ENCODE measurements at places on chromosomes 4 and X. TPM values are rescaled to one million over a fixed set of nuclear protein-coding genes. Genes with fewer than 3 reads are reported as not detected.

DNA sequence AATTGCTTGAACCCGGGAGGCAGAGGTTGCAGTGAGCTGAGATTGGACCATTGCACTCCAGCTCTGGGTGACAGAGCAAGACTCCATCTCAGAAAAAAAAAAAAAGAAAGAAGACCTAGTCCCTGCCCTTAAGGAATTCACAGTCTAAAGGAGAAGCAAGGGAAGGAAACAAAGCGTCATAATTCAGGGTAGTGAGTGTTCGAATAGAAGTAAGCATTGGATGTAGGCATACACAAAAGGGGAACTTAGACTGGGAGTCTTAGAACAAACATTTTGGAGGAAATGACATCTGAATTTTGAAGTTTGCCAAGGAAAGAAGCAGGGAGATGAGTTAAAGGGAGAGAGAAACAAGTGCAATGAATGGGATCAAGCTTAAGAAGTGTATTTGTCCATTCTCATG, 32.4 kb downstream of the PPM1K start:
- H3K4me1 ChIP-seq = no peaks in the 10 kb centered on the region
- no peaks in the 10 kb centered on the region for H3K36me3 ChIP-seq
- H3K4me3 ChIP-seq = no peak overlapping the region
- no peaks in the 10 kb centered on the region for H3K27me3 ChIP-seq
- DNase-seq = no peak

GRCh38 chrX:125003746-125004446, 315.8 kb upstream of the TEX13C start:
- H3K36me3 ChIP-seq = no peaks in the 10 kb centered on the region
- no peaks in the 10 kb centered on the region for H3K4me1 ChIP-seq
- no peak overlapping the region for H3K27ac ChIP-seq
- no peaks in the 10 kb centered on the region for H3K27me3 ChIP-seq
- H3K4me3 ChIP-seq = no peak overlapping the region

GRCh38 chr4:123578276-123579029, 181.9 kb downstream of the SPRY1 start:
- H3K4me1 ChIP-seq = no peaks in the 10 kb centered on the region
- no peak overlapping the region for H3K4me3 ChIP-seq
- no peaks in the 10 kb centered on the region for H3K27me3 ChIP-seq
- DNase-seq = no peak
- no peaks in the 10 kb centered on the region for H3K36me3 ChIP-seq

DNA sequence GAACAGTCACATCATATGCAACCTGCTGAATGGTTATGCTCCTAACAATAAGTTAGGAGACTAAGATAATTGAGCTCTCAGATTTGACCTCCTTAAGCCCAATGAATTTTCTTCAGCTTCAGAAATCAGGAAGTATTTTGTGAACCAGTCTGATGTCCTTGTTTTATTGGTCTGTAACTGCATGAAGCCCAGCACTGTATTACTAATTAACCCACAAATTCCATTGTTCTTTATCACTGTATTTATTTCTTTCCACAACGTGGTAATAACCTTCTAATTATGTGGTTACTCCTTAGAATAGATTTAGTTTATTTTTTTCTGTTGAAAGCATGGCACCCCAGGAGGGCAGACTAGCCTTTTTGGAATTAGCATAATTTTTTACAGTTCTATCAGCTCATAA, 3.9 kb upstream of the MFAP3L start:
- H3K36me3 ChIP-seq = no peaks in the 10 kb centered on the region
- DNase-seq = no peak
- peaks cover 15% of the 10 kb centered on the region for H3K27me3 ChIP-seq

- no peak overlapping the region for H3K4me3 ChIP-seq
- no peak overlapping the region for H3K27ac ChIP-seq
- no peaks in the 10 kb centered on the region for H3K36me3 ChIP-seq
- DNase-seq = no peak
Observed at GRCh38 chr4:187333151-187333550, 609.5 kb upstream of the FAT1 start.

DNA sequence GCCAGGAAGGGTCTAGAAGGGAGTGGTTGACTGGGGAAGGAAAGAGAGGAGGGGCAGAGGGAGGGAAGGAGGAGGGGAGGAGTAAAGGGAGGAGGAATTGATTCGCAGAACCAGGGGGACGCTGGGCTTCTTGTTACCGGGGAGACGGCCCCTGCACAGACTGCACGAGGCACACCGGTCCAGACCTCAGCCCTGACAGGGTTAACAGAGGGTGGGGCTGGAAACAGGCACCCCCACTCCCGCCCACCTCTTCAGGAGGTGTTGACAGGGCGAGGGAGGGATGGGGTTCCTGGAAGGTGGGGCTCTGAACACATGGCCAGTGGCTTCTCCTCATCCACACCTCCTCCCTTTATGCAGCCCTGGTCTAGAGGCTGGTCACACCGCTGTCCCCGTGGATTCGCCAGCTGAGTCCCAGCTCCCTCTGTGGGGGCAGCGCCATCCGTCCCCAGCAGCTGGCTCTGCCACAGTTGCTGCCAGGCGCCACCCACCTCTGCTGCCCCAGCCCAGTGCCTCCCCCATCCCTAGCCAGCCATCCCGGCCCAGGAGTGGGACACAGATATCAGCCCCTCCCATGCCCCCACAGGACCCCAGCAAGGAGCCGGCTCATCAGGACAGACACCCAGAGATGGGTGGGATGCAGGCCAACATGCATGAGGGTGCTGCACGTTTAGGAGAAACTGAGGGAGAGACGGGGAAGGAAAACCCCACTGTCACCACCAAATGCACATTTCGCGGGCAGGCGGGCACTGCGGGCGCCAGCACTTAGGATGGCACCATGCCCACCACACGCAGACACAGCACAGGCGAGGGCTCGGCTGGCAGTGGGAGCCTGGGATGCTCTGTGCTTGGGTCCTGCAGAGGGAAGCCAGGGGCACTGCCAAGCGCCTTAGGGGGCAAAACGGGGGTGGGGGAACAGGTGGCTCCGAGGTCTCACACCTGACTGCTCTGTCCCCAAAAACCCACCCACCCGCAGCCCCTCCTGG, 87.6 kb downstream of the ABLIM2 start:
- no peak overlapping the region for H3K27ac ChIP-seq
- H3K4me1 ChIP-seq = no peaks in the 10 kb centered on the region
- H3K36me3 ChIP-seq = no peaks in the 10 kb centered on the region

DNA sequence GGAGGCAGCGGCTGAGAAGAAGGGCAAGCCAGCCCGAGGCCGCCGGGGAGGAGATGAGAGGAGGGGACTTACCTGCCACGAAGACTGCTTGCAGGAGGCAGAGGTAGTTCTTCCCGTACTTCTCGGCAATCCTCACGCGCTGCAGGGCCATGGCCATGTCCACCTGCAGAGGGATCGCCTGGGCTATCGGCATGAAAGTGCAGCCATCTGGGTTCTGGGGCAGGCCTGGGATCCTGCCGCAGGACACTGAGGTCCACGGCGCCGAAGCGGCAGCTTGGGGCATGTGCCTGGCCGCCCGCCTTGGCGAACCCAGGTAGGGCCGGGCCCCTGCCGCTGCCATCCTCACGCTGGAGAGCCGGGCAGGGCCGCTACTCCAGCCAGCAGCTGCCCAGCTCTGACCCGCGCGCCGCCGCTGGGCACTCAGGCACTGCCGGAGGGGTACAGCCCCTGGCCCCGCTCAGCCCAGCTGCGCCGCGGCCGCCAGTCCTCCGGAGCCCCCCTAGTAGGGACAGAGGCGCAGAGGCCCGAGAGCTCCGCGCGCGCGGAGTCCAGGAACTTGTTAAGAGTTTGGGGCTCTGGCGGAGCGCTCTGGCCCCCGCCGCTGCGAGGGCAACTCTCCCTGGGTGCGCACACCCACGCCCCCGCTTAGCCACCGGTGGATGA, 16.0 kb downstream of the MCF2 start:
- no peaks in the 10 kb centered on the region for H3K36me3 ChIP-seq
- H3K4me1 ChIP-seq = no peaks in the 10 kb centered on the region
- H3K27me3 ChIP-seq = peaks cover 16% of the 10 kb centered on the region
- no peak overlapping the region for H3K27ac ChIP-seq
- H3K4me3 ChIP-seq = no peak overlapping the region

DNA sequence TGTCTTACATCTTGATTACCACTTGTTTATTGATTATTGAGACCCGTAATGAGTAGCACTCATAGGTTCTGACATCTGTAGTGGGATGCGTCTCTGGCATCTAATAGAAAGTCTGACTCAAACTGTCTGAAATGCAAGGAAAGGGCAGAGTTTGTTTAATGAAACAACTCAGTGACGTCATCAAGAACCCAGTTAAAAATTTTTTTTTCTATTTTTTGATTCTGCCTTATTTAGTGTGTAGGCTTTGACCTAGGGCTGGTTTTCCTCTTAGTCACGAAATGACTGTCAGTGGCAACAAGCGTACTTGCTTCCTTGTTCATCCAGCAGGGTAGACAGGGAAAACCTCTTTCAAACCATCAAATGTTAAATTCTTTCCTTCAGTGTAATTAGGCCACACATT, 3.1 kb upstream of the CDKL5 start:
- H3K4me3 ChIP-seq = no peak overlapping the region
- no peak for DNase-seq
- no peak overlapping the region for H3K27ac ChIP-seq
- no peaks in the 10 kb centered on the region for H3K4me1 ChIP-seq

DNA sequence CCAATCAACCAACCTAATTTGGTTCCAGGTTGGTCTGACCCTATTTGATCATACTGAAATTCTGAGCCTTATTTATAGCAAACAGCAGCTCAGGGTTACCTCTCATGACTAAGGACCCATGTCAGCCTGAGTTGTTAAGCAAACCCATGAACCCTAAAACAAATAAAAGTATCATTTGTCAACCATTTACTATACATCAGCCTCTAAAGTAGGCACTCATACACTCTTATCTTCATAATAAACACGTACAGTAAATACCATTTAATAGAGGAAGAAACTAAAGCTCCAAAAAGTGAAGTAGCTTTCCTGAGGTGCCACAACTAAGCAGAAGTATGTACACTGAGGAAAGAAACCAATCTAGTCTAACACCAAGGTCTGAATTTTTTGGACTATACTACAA, 25.2 kb downstream of the MANBA start:
- DNase-seq = no peak
- H3K4me3 ChIP-seq = no peak overlapping the region
- H3K27ac ChIP-seq = no peak overlapping the region
- H3K4me1 ChIP-seq = no peaks in the 10 kb centered on the region
- H3K36me3 ChIP-seq = no peaks in the 10 kb centered on the region

The MAGEA1 gene
- not detected for total RNA-seq

The IQCM gene
- 8.6 TPM for total RNA-seq

The TCEANC gene
- 0.20 TPM for total RNA-seq

The CLNK gene
- total RNA-seq = not detected

The FRMPD4 gene
- total RNA-seq = not detected

The LIAS gene
- total RNA-seq = 11.3 TPM

The BEX5 gene
- total RNA-seq = 4.0 TPM
